Stimulated activated CD4-positive, alpha-beta T cell treated with anti-CD3 and anti-CD28 coated beads, TNF-alpha, amount 100 ng/mL, for 48 hours (primary cell): ENCODE measurements at places on chromosomes 11 and 22.

DNA sequence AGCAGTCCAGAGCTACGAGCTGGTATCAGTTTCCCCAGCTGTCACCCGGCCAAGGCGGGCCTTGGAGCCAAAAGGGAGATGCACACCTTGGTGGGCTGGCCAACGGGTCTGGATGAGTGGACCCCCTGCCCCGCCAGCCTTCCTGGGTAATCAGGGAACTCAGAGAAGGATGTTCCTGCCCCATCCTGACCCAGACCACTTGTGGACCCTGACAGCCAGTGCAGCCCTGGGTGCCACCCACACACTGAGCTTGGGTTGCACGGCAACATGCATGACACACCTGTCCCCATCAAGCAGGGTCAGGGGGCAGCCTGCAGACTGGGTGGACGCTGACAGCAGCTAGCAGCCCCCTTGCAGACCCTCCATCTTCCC, 8.6 kb downstream of the SLC25A1 start:
- no peak for DNase-seq

DNA sequence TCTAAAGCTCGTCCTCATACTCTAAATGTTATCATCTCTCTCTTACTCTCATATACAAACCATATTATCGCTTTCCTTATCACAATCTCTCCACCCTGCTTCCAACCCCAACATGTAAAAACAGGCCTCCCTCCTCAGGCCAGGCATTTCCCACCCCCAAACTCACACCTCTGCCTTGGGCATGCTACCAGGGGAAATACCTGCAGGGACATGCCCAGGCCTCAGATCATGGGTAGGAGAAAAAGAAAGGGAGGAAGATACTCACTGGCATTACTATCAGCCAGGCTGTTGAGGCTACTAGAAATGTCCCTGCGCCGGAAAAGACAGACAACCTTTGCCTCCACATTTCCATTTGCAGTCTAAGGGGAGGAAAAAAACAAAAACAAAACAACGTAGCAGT, 1.8 kb downstream of the MTA2 start:
- no peak for DNase-seq

DNA sequence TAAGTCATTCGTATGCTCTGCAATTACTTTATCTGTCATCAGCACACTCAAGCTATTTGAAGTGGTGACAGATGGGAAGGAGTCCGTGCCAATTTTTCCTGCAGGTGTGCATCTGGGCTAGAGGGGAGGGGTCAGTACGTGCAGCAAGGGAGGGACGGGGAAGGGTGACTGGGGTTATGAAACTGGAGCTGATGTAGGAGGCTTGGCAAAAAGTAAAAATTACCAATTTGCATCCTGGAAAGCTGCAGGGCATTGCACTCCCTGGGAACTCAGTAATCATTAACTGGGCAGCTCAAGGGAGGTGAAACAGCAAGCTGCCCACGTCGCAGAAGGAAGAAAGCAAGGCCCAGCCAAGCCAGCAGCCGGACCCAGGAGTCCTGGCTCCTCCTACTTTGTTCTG, 87.1 kb upstream of the TMEM45B start:
- no peak for DNase-seq

DNA sequence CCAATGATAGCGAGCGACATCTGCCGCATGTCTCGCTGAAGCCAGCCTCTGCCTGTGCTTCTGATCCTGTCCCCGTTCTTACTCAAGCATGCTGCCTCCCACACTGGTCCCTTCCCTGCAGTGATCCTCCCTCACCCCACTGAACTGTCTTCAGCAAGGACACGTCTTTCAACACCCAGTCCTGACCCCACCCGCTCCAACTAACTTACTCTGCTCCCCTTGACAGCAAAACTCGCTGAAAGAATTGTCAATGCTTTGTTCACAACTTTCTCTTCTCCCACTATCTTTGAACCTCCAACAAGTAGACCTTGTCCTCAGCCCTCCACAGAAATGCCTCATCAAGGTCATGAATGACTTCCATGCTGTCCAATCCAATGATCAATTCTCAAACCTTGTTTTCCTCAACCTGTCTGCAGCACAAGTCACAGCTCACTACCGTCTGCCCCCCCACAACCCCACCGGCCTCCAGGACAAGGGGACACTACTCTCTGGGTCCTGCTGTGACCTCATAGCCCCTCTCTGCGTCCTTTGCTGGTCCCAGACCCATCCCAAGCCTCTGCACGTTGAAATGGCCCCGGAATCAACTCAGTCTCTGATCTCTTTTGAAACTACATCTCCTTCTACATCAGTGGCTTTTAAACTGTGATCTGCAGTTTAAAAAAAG, 108.0 kb downstream of the MICAL3 start:
- no peak for DNase-seq

- no peak for DNase-seq
Measured at GRCh38 chr11:134333946-134334345, 2.2 kb downstream of the GLB1L2 start.

DNA sequence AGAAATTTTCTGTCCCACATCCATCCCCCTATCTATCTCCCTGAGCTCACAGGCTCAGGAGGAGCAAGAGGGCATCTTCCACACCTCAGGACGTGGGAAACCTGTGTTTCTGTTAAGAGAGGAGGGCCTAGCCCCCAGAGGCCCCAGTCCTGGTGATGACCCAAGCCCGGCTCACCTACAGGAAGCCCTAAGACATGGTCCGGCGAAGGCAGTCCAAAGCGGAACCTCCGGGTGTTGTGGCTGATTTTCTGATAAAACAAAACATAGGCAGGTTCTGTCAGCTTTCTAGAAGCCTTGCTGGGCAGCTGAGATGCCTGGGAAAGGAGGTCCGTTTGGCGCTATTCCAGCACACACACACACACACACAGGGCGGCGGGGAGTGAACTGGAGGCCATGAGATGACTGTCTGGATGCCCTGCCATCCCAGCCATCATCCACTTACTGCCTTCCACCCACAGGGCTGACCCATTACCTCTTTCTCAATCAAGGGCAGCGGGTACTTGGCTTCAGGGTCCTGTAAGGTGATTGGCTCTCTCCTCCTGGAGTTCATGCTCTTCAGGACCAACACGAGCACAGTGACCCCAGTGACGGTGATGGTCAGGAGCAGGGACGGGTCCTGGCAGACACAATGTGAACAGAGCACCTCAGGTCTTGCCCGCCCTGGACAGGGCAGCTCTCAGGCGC, 882 bp downstream of the CYB5R2 start:
- no peak for DNase-seq

GRCh38 chr11:107710301-107710700, 1.6 kb downstream of the SLN start:
- no peak for DNase-seq

- DNase-seq, result no peak
Measured at GRCh38 chr22:45231293-45231692, 9.4 kb downstream of the KIAA0930 start.

- no peak for DNase-seq
Measured at GRCh38 chr22:46536537-46537224, 739 bp downstream of the CELSR1 start.

- no peak for DNase-seq
Measured at GRCh38 chr11:15453211-15453765, 338.6 kb downstream of the INSC start.

DNA sequence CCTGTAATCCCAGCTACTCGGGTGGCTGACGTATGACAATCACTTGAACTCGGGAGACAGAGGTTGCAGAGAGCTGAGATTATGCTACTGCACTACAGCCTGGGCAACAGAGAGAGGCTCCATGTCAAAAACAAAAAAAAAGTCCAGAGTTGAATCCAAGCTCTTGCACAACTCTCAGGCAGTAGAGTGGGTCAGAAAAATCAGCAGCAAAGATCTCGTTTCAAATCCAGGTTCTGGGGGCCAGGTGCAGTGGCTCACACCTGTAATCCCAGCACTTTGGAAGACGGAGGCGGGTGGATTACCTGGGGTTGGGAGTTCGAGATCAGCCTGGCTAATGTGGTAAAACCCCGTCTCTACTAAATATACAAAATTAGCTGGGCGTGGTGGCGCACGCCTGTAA, 24.9 kb downstream of the CLPB start:
- DNase-seq, result no peak

- DNase-seq, result no peak
Measured at GRCh38 chr11:131675121-131675888, 304.9 kb downstream of the NTM start.

GRCh38 chr11:134248910-134249480, 4.2 kb downstream of the THYN1 start:
- DNase-seq, result no peak

DNA sequence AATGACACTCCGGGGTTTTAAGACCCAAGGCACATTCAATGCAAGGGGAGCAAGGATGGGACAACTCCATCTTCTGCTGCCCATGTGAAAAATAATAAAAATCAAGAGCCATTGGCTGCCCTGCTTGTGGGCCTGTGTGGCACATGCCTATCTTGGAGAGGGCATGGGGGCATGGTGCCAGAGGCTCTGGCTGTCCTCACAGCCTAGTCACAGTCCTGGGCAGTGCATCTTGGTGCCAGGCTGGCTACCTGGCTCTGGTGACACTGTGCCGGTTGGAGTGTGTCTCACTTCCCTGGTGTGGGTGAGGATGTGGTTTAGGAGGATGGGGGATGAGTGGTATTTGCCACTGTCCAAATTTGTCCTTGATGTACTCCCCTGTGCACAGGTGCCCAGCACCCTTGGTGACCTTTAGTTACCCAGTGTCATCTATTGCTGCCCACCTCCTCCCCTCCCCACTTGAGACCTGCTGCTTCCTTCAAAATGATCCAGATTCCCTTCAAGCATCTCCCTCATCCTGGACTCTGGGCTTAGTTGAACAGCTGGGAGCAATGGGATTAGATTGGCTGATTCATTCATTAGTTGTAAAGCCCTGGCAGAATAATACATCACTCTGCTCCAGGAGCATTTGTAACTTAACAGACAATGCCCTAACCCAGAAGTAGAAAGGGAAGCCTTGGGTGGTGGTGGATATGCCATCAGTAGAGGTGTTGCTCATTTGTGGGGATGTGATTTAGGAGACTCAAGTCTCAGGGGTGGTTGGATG, 4.6 kb downstream of the TMEM86A start:
- DNase-seq, result no peak
